Progenitor cell of endocrine pancreas (in vitro differentiated cells): ENCODE measurements at places on chromosomes 3 and 15.

DNA sequence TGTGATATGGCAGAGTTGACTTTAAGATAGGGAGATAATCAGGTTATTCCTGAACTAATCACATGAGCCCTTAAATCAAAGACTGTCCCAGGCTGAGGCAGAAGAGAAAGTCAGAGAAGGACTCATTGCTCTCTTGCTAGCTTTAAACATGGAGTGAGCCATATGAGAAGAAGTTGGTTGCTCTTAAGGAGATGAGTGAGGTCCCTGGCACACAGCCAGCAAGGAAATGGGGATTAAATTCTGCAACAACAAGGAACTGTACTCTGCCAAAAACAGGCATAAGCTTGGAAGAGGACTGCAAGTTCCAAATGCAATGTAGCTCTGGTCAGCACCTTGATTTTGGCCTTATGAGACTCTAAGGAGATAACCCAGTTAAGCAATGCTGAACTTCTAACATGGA is 457.0 kb downstream of the PLOD2 start:
- no peak for DNase-seq

GRCh38 chr3:28087591-28087990 is 153.8 kb upstream of the CMC1 start:
- DNase-seq = no peak

GRCh38 chr3:126713199-126713598 is 9.2 kb downstream of the CHCHD6 start:
- no peak for DNase-seq

GRCh38 chr3:193292386-193292785 is 51.4 kb downstream of the PLAAT1 start:
- no peak for DNase-seq

DNA sequence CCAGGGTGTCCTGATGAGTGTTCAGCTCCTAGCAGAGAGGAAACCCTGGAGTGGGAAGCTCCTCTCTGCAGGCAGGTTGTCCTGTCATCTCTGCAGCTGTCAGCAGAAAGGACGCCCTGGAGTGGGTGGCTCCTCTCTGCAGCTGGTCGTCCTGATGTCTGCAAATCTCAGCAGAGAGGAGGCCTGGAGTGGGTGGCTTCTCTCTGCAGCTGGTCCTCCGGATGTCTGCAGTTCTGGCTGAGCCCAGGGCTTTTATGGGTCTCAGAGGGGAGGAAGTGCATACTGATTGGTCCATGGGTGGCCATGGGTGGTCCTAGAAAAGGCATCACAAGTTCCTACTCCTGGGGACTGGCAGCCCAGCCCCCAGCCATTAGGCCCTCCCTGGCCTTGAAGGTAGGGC is 102.6 kb upstream of the BNIP2 start:
- no peak for DNase-seq

DNA sequence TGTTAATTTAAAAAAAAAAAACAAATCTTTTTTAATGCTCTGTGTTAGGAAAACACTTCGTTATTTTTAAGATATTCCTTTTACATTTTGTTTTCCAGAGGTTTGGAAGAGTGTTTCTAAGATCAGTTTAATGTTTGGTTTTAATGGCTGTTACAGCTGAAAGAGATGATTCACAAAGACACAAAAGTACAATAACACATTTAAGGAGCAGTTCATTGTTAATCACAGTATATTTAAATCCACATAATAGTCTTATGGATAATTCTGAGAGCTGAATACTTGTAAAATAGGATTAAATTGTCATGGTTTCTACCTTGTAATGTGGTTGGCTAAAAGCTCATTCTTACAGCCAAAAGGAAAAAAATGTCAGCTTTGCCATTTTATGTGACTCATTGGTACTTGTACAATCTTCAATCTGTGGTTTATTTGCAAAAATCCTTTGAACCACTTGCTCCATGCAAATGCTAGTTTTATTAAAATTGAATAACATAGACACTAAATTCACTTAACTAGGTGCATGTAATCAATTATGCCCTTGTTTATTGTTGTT is 426.4 kb downstream of the NLGN1 start:
- no peak for DNase-seq

DNA sequence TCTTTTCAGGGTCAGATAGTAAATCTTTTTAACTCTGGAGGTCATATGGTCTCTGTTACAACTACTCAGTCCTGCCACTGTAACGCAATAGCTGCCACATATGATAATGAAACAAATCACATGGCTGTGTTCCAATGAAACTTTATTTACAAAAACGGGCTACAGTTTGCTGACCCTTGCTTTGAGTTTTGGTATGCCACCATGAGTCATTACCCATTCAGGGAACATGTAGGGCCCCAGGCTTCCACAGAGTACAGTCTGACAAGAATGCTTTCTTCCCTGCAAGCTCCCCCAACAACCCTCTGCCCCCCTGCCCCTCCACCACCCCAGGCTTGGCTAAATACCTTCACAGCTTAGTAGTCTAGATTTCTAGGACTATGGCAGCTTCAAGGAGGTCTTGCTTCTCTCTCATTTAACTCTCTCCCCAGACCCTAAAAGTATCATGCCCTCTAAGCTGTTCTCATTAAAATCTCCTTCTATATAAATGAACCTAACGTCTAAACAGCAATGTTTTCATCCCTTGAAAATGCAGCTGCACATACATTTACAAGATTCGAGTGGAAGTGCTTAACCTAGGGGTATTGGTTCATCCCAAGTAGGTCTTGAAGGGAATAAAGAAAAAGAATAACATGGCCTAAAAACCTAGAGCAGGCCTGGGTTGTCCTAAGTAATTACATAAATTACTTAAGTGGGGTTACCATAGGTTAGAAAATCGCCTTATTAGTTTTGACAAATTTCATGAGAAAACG is 117.8 kb upstream of the PRICKLE2 start:
- DNase-seq = no peak

DNA sequence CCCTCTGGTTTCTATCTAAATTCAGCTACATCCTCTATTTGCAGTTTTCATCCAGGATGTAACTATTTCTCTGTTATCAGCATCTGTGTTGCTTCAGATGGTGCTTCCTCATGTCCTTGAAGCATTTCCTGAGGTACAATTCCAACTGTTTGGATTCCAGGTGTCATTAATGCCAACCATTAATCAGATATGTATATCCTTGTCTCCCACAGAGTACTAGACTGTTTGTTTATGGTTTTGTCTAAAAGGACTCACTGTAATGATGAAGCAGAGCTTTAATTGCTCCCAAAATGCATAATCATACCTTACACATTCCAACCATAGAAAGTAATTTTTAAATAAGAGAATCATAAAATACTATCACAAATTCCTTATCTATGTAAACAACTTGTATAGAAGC is 288.5 kb upstream of the MME start:
- DNase-seq = no peak

GRCh38 chr15:58269455-58270414 is 131.6 kb downstream of the AQP9 start:
- DNase-seq = peak; percentile 34

DNA sequence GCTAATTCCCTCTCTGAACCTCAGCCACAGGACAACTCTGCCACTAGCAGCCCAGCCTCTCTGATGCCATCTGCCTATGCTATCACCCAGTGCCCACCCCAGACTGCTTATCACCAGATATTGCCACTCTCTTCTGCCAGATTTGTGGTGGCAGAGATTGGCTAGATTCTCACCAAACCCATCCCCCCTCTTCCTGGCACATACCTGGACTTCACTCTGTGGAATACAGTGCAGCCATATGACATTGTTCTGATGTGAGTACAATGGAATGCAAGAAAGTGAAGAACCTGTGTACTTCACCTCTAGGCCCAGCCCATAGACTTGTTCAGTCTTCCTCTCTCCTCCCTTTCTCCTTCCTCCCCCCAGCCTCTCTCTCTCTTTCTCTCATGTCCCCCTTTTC is 46.9 kb upstream of the NTRK3 start:
- no peak for DNase-seq

DNA sequence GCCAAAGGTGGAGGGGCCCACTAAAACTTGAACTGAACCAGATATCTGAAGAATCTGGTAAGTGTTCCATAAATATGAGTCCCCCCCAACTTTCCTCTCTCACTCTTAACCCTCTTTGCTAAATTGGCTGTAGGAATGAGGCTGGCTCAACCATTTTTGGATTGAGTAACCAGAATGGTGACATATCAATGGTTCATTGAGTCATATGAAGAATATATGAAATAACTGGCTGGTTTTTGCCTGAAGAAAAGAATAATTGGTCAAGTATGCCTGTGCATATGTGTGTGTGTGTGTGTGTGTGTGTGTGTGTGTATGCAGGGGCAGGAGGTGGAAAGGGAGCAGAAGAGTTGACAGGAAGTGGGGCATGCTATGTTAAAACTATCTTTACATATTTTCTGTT is 472.9 kb upstream of the THBS1 start:
- DNase-seq = no peak
